Mesenteric fat pad (tissue), 1 donor: ENCODE measurements at places on chromosomes 5 and 9. TPM values are rescaled to one million over a fixed set of nuclear protein-coding genes. Genes with fewer than 3 reads are reported as not detected.

C9orf85 gene
- 6.7 TPM for total RNA-seq

HCN1 gene
- total RNA-seq, result not detected

HRCT1 gene
- 5.2 TPM for total RNA-seq

AFAP1L1 gene
- 49.3 TPM for total RNA-seq

DNA sequence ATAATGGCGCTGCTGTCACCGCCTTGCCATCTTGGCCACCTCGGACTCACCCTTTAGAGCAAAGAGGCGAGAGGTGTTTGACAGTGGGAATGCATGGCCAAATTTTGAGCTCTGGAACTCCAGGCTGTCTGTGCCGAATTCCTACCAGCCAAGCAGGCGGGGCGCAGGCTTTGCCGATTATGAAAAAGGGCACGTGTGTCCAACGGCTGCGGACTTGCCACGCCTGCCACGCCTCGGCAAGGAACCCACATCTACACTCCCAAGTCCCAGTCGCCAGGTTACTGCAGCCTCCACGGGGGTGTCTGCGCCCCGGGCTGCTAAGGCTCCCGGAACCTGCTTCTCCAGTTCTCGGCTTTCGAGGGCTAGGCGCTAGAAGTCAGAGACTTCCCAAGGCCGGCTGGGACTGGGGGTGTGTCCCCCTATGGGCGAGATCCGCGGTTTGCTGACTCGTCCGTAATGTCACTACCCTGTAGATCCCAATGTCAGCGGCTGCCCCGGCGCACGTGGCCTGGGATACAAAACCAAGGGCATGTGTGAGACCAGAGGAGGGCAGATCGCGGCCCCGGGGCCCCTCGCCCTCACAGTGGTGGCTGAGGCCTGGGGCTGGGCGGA lies 2.8 kb downstream of the NPR3 start:
- no peak for DNase-seq

GRCh38 chr9:22416692-22417060 lies 29.9 kb upstream of the DMRTA1 start:
- no peak for DNase-seq

DNA sequence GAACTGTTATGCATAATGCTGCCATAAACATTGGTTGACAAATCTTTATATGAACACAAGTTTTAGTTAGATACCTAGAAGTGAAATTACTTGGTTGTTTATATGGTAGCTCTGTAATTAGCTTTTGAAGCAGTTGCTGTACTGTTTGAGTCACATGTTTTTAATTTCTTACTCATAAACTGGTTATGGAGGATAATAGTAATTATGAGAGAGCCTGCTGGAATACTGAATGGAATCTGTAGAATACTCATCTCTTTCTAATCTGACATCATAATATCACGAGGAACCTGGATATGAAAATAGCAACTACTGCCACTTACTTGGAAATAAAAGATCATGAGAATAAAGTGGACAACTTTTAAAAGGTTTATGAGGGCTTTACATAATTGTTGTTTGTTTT lies 509.2 kb downstream of the CETN3 start:
- DNase-seq, result no peak

DNA sequence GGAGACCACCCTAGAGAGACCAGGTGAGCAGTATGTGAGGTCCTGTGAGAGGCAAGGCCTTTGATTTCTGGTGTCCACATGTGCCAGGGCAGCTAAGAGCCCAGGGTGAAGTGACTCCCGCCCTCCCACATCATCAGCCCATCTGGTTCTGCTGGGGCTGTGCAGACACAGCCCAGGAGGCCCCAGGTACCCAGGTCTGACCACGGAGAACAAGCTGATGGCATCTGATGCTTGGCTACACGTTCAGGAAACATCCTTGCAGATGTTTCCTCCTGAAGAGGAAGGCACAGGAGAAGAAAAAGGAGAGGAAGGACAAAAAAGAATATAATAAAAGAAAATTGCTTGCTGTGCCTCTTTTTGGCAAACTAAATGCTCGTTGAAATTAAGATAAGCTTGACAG lies 225.8 kb downstream of the PAX5 start:
- no peak for DNase-seq

- DNase-seq, result no peak
These were observed 15.7 kb downstream of the NREP start for GRCh38 chr5:111741278-111741677.

- DNase-seq, result peak; percentile 65
These were observed 90.6 kb downstream of the LMX1B start for GRCh38 chr9:126704157-126704891.

DNA sequence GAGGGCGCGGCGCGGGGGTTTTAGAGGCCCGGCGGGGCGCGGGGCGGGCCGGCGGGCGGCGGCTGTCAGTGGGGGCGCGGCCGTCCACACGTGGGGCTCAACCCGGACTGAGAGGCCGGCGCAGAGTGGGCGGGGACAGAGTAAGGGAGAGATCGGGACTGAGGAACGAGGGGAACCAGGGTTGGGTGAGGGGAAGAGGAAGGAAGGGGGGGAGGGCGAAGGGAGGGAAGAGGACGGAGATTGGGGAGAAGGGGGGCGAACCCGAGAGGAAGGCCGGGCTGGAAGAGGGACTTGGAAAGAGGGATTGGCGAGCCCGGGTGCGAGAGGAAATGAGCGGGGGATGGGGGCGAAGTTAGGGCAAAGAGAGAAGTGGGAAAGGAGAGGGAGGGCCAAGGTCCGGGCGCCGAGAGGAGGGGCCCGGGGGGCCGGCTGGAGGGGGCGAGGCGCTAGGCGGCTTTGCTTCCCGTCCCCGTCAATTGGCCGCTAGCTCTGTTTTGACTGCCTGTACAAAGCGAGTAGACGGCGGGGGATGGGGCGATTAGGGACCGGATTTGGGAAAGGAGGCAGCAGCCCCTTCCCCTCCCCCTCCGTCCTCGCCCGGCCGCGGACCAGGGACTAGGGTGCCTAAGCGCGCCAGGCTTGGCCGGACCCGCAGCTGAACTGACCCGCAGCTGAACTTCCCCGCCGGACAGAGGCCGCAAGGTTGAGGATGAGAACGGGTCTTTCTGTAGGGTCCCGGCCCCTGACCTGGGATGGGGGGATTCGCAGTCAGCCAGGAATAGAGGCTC lies 399 bp upstream of the FBN2 start:
- no peak for DNase-seq

DNA sequence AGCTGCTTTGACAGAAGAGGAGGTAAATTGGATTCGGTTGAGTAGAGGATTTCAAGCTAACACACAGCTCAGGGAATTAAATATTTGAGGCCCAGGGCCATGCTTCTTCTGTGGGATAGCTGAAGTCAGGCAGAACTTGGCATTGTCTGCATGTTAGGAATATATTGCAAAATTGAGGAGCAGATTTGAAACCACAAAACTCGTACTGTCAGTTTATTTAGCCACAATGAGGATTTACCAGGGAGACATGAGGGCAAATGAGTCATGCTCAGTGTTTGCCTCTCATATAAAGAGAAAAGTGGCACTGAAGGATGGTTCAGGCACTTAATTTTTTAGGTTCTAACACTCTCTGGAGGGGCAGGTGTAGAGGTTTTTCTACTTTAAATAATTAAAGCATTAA lies 83.0 kb upstream of the PRLR start:
- no peak for DNase-seq

- DNase-seq, result no peak
These were observed 58.1 kb downstream of the ICE1 start for GRCh38 chr5:5480481-5481111.

DNA sequence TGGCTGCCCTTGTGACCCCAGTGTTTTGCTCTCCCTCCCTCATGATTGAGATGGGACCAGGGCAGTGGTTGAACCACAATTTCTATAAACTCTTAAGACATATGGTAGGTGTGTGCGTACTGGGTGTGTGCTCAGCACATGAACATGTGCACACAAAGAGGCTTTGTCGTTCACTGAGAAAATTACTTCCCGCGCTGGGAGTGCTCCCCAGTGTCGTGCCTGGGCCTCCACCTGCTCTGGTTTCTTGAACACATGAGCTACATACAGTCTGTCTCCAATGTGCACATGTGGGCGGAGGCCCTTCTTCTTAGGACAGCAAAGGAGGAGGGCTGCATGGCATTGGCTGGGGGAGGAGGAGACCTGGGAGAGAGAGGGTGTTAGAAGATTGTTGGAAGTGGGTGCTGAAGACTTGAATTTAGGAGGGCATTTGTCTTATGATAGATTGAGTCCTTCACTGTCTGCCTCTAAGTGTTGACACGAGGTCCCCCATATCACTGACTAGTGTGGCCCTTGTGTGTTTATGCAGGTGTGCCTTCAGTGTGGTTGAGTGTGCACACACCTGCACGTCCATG lies 170.0 kb downstream of the CACNA1B start:
- DNase-seq, result peak; percentile 79

- no peak for DNase-seq
These were observed 84.7 kb upstream of the SLCO6A1 start for GRCh38 chr5:102583276-102584124.

DNA sequence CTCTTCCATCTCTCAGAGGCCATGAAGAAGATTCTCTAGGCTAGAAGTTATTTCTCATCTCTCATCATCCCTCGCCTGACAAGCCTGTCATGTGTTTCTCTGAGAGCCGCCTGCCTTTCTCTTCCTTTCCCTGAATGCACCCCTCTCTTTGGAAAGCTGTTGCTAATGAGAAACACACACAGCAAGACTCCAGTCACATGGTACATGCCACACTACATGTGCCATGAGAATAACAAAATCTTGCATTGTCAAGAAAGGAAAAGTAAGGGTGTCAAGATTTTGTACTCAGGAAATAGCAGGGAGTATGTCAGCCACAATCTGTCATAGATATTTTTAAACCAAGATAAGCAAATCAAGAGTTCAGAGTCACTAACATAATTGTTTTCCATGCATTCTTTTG lies 8.9 kb downstream of the AGXT2 start:
- no peak for DNase-seq
